ENCODE measurements at places on chromosomes 1 and 21.

DNA sequence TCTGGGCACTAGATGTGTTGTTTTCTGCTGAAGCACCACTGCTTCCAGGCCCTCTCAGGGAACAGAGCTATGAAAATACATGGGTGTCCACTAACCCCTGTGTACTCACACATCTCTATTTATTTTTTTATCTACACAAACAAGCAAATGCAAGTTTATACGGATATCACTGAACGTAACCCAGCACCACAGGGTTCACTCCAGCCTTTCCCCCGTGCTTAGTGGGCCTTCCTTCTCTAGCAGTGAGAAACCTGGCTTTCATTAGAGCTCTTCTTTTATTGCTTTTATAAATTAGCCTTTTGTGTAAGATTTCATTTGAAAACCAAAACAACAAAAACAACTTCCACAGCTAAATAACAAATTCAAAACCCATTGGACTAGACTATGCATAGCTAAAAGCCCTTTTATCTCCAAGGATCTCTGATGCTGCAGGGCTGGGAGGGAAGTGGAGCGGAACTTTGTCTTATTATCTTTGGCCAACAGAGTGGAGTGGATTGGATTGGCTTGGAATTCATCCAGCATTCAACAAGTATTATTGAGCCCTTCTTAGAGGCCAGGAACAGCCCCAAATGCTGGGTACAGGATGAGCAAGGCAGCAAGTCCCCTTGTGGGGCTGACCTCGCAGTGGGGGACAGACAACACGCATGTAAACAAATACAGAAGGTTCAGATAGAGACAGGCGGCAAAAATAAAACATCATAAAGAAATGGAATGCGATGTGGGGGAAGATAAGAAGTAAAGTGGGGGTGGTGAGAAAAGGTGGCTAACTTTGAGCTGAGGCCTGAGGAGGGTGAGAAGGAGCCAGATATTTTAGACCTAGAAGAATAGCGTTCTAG, 371.8 kb upstream of the POU3F1 start:
- no peak for DNase-seq

GRCh38 chr1:202679406-202680177, 30.7 kb downstream of the SYT2 start:
- no peak for DNase-seq

DNA sequence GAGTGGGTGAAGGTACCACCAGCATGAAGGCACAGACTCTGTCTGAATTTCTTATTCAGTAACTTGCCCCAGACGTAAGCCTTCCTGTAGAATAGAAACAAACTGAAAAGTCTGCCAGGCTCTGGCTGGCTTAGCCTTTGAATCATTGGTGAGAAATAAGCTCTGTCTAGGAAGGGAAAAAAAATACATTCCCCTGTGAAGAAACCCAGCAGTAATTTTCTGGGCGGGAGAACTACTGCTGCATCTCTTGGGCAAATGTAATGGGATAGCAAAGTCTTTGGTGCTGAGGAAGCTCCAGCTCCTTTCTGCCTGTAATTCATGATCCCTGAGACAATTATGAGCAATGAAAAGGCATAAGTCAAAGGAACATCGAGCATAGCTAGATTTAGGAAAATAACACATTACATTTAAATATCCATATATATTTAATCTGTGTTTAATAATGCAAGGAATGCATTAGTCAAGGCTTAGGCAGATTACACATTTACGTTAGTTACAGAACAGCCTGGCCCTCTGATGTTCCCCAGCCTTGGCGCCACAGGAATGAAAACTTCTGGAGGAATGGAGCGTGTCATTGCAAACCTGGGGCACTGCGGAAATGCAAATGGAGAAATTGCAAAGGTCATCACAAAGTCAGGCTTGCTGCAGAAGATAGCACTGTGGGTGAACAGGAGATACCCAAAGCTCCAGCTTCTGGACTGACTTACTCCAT, 216.3 kb upstream of the CAMK1G start:
- no peak for DNase-seq

DNA sequence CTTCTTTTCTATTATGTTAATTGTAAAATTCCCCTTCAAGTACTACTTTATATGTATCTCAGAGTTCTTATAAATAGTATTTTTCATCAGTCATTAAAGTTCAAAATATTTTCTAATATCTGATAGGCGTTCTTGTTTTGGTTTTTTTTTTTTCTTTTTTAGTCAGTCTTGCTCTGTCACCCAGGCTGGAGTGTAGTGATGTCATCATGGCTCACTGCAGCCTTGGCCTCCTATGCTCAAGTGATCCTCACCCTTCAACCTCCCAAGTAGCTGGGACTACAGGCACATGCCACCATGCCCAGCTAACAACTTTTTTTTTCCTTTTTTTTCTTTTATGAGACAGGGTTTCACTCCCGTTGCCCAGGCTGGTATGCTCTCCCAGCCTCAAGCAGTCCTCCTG, 27.3 kb downstream of the AGMAT start:
- DNase-seq, result no peak

DNA sequence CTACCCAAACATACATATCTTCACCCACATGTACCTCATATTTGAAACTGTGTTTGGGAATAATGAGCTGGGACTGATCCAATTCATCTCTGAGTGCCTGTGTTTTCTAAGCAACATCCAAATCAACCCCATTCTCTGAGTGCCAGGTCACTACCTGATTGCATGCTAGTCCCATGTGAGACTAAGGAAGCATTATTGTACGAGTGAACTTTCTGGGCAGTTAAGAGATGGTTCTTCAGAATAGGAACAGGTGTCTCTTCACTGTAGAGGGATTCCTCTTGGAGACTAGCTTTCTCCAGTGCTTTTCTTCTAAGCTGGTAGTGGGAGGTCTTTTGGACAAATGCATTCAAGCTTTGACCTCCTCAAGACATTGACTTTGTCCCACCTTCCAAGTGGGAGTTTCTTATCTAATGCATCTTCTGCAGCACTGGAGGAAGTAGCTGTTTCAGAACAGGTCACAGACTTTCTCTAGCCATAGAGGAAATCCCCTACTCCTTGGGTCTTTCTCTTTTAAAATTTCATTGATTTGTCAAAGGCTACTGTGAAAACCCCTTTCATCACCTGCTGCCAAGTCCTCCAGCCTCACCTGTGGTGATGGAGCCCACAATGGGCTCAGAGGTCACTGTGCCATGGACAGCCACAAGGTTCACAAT, 172.0 kb upstream of the KIAA0040 start:
- no peak for DNase-seq

GRCh38 chr1:189206617-189207016, 1271.0 kb downstream of the BRINP3 start:
- DNase-seq, result no peak

DNA sequence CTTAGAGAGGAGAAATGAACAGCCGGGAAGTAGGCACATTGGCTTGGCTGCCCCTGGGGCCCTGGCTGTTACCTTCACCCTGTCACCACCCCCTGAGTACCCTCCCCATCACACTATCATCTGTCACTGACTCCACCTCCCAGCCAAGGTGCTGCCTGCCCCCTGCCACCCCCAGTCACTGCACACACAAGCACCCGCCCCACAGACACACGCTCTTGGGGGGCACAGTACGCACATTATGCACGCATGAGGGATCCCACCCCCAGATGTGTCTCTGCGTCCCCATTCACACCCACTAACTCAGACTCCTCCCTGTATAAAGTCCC, 223.3 kb downstream of the PTPRU start:
- no peak for DNase-seq

DNA sequence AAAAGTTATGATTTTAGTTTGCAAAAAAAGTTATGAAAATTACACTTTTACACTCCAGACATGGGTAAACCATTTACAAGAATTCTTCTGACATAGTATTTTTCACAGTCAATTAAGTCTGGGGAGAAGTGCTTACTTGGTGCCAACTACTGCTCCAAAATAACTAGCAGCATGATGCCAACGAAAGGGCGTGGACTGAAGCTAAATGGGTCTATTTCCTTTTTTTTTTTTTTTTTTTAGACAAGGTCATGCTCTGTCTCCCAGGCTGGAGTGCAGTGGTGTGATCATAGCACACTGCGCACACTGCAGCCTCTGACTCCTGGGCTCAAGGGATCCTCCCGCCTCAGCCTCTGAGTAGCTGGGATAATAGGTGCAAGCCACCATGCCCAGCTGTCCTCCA, 43.2 kb downstream of the FMO4 start:
- DNase-seq, result no peak

- DNase-seq, result no peak
Observed at GRCh38 chr1:3495776-3496745, 41.6 kb downstream of the ARHGEF16 start.

Measured in stimulated activated CD8-positive, alpha-beta memory T cell treated with anti-CD3 and anti-CD28 coated beads, Interleukin-2, amount 100 ng/mL, for 1 hour (primary cell).